ENCODE measurements at places on chromosomes 11 and 22.

DNA sequence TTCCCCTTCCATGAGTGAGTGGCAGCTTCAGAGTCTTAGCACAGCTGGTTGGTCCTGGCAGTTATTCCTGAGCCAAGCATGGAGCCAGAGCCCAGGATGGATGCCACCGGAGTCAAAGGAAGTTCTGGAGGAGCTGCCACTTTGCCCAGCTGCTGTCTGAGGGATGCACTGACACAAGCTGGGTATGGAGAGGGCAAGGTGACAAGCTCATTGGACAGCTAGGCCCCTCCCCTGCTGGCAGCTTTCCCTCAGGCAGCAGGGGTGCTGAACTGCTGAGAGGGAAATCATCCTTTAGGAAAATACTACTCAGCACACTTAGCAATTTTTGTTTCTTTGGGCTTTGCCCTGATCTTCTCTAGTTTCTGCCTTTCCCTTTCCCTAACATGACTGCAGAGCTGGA, 99.3 kb upstream of the SESN3 start:
- DNase-seq, result no peak

DNA sequence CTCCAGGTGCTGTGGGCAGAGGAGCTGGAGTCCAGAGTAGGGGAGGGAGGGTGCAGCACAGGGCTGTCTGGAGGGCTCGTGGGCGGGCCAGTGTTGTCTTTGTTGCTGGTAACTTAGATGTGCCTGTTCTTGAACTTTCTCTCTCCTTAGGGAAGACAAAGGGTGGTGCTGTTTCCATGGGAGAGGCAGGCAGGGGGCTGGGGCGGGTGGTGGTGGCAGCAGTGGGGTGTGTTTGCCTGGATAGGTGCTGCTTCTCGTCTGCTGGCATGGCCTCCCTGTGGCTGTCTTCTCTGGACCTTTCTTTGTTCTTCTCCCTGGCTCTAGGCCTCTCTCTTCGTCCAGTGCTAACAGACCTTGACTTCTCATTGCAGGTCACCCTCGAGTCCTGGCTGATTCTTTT, 8.5 kb downstream of the SIDT2 start:
- no peak for DNase-seq

- DNase-seq, result peak; percentile 97
Observed at GRCh38 chr11:3723014-3723708, 52.0 kb upstream of the CHRNA10 start.

DNA sequence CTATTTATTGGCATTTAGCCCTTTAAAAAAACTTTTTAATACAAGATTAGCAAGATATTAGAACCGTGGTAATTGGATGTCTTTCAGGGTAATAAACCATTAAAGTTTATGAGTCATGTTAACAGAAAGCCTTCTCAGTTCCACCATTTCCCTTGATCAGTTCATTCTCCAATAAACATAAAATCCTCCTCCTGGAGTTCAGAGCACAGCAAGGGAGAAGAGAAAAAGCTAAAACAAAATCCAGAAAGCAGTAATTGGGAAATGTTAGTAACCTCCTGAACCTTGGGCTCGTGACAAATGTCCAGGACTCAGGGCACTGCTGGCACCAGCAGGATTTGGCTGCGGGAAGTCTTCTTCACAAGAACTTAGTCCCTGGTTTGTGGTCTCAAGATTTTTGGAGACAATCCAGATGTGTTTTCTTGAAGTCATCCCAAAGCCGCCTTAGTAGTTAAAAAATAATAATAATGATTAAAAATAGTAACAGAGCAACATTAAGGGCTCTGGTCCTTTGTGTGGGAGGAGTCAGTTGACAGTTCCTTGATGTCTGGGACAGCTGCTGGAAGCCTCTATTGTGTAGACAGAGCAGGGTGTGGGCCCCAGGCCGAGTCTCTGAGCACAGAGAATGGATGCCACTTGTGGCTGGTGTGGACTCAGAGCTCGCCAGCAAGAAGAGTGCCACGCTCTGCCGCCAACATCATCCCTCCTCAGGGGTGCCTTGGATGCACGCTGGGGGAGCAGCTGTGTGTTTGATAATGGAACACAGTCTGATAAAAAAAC, 43.4 kb upstream of the PITPNB start:
- DNase-seq, result no peak

DNA sequence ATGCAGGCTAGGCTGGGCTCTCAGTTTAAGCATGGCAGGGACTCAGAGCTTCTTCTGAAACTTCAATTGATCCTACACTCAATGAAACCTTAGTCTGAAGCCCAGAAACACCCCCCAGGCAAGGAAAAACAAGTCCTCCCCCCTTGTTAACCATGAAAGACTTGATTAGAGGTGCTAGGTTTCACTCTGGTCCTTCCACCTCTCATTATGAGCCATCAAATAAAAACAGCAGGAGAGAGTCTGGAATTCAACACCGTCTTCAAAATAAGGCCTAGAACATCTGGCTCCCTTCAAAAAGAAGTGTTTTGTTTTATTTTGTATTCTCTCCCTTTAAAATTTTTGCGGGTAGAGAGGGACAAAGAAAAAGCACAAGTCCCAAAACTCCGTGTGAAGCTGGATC, 95.7 kb downstream of the NAT10 start:
- no peak for DNase-seq

DNA sequence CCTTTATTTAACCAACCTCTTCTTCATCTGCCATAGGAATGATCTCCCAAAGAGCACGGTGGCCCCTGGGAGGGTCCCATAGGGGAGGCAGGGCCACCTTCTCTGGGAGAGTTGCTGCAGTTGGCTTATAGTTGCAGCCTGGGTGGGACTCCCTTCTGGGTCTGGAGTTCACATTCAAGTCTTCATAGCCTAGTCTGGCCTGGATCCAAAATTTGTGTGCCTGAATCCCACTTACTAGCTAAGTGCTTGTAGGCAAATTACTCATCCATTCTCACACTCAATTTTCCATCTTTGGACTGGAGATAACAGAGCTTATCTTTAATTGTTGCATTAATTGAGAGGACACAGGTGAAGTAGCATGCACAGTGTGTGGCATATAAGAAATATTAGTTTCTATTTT, 163.6 kb downstream of the GRIK4 start:
- DNase-seq, result no peak

DNA sequence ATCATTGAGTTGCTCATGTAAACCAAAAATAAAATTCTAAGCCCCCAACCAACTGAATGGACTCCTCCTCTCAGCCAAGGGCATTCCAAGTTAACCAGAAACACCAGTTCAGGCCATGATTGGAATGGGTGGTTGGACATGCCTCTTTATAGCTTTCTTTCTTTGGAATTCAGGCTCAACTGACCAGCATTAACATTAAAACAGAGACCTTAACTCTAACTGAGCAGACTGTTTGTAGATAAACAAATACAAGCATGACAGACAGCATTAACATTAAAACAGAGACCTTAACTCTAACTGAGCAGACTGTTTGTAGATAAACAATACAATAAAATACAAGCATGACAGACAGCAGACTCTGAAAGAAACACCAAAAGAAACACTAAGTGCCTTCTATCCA, 278.2 kb downstream of the DLG2 start:
- DNase-seq, result no peak

GRCh38 chr11:72541257-72541974, 107.1 kb upstream of the CLPB start:
- no peak for DNase-seq

- no peak for DNase-seq
Observed at GRCh38 chr11:5243816-5244180, 5.9 kb downstream of the HBG1 start.

DNA sequence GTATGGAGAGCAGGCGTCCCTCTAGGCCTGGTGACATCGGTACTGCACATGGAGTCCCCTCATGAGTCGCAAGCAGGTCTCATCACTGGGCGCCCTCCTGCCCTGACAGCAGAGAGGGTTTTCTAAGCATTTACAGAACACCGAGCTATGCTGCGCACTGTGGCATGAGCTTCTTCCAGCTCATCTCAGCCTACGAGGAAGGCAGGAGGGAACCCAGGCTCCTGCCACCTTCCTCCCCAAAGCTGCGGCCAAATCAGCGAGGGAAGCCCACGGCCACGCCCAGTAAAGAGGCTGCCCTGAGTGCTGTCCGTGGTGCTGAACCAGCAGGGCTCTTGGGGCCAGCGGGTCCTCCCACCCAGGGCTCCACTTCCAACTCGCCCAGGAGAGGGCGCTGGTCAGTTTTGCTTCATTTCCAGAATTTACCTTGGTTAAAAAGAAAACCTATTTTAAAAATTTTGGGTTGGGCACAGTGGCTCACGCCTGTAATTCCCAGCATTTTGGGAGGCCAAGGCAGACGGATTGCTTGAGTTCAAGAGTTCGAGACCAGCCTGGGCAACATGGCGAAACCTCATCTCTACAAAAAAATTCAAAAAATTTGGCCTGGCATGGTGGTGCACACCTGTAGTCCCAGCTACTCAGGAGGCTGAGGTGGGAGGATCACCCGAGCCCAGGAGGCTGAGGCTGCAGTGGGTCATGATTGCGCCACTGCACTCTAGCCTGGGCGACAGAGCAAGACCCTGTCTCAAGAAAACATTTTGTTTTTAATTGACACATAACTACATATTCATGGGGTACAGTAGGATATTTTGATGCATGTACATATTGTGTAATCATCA, 34.2 kb downstream of the PHF21B start:
- DNase-seq, result peak; percentile 57

DNA sequence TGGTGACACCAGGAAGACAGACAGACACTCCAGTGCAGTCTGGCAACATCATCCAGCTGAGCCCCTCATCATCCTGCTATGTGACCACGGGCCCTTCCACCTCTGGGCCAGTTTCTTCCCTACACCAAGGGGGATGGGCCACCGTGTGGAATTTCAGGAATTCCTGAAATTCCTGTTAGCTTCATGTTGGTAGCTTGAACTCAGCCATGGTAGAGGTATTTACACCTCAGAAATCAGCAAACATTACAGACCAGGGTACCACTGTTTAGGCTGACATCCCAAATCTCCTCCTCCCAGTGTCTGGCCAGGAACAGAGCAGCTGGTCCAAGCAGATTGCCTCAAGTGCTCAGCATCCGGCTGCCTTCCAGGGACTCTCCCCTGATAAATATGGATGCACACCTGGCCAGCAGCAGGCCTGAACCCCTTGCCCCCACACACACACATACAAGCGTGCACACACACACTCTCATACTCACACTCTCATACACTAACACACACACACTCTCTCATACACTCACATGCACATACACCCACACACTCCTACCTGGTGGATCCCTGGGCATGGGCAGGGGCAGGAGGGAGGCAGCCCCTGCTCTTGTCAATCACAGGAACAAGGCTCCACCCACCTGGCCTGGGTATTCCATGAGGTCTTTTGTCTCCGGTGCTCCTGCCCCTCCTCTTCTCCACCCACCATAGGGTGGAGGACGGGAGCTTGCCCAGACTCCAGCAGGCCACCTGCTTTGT, 85.2 kb downstream of the BUD13 start:
- no peak for DNase-seq

DNA sequence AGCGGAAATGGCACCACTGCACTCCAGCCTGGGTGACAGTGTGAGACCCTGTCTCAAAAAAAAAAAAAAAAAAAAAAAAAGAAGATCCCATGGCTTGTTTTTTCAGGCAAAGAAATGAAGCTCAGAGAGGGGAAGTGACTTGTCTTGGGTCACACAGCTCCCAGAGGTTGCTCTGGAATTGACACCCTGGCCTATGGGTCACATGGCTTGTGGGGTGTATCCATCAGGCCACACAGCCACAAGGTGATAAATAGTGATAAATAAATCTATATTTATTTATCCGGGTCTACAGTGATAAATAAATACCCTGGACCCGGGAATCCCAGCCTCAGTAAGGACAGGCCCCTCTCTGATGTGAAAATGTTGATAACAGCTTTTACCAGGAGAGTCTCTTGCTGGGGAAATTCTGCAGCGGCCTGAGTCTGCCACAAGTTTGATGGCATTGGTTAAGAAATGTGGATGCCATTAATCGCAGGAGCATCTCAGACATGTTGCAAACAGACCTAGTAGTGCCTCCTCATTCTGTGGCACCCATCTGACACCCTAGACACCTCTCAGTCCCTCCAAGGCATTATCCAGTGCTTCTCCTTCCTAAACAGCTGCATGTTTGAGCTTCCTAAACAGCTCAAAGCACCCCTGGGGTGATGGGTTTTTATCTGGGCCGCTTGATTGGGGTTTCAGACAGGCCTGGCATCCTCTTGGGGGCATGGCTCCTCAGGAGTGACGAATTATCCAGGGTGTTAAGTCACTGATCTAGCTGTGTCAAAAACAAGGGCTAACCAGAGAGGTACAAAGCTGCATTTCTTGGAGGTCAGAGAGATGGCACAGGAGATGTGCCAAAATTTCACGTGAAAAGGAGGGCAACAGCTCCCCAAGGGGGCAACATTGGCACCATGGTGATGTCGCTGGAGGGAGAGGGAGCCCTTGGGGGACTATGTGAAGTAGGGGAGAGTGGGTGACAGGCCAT, 1.9 kb upstream of the EMID1 start:
- DNase-seq, result no peak

GRCh38 chr11:77799338-77799737, 21.2 kb downstream of the RSF1 start:
- DNase-seq, result no peak

- DNase-seq, result peak; percentile 78
Observed at GRCh38 chr11:3939651-3940190, 84.3 kb downstream of the STIM1 start.

DNA sequence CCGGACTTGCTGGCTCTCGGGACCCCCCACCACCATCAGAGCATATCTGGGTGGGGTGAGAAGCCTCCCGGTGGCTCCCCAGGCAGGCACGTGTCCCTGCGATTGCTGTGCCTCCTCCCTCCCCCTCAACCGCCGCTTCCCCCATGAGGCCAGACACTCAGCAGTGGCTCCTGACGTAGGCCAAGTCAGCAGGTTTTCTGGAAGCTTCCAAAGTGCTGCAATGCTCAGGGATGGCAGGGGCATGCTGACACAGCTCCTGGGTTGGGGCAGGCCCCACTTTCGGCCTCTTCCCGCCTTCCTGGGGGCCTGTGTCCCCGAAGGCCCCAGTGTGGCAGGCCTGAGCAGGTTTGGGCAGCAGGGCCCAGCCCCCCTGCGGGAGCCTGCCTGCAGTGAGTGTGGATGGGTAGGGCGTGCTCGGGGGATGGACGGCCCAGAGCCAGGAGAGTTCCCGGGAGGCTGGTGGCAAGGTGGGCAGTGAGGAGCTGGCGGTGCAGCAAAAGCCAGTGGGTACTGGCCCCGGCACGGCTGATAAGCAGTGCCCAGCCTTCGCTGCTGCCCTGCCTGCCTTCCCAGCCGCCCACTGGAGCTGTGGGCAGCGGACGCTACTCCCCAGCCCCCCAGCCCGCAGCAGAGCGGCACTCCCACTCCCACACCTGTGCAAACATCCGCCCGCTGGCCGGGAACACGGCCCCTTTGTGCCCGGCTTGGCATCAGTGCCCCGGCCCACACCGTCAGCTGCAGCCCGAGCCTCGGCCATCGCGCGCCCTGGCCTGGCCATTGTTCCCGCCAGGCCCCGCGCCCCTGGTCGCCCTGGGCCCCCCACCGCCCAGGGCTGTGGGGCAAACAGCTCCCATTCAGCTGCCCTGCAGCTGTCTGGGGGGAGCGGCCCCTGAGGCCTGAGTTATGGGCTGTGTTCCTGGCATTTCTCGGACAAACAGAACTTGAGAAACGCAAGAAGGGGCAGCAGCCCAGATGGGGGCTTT, 125.0 kb downstream of the KCNQ1OT1 start:
- DNase-seq, result no peak

DNA sequence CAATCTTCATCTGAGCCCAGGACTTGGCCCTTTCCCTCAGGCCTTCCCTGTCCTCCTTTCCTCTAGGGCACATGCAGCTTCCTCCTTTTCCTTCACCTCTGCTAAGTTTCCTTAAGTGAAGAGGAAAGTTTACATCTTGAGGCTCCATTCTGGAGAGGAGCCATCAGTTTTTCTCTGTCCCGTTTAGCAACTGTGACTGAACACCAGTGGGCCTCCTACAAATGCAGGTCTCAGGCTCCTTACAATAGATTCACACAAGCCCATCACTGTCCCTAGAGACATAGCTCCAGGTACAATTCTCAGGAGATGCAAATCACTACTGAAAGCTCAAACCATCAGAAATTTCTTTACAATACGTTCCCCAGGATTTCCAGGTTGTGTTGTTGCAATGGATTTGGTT, 23.3 kb upstream of the LYVE1 start:
- no peak for DNase-seq

All from fibroblast of skin of left quadriceps (primary cell).